ENCODE measurements at places on chromosomes 2 and 18.

- DNase-seq, result peak; percentile 75
Observed at GRCh38 chr2:108267101-108267500, 21.6 kb upstream of the SULT1C2 start.

- peak; percentile 94 for DNase-seq
Observed at GRCh38 chr2:239225871-239226561, 174.8 kb downstream of the HDAC4 start.

DNA sequence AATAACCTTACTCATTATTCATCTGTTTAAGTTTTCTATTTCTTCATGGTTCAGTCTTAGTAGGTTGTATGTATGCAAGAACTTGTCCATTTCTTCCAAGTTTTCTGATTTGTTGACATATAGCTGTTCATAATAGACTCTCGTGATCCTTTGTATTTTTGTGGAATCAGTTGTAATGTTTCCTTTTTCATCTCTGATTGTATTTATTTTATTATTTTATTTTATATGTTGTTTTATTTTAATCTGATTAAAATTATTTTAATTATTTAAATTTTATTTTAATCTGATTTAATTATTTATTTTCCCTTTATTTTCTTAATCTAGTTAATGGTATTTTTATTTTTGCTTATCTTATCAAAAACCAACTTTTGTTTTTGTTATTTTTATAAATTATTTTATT lies 43.5 kb upstream of the SLC9A2 start:
- DNase-seq, result no peak

DNA sequence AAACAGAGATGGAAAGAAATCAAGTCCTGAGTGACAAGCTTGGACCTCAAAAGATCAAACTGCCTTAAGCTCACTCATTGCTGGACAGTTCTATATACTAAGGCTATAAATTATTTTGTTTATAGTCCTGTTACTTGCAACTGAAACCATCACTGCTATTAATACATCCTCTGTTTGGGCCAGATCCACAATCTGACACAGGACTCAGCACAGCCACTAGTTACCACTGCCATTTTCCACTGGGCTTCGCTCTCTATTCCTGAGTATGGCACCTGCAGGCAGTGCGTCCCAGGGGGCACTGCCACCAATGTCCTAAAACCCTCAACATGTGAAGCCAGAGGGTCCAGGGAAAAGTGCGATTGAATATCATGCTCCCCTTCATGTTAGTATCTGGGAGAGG lies 52.3 kb downstream of the CYP26B1 start:
- no peak for DNase-seq

DNA sequence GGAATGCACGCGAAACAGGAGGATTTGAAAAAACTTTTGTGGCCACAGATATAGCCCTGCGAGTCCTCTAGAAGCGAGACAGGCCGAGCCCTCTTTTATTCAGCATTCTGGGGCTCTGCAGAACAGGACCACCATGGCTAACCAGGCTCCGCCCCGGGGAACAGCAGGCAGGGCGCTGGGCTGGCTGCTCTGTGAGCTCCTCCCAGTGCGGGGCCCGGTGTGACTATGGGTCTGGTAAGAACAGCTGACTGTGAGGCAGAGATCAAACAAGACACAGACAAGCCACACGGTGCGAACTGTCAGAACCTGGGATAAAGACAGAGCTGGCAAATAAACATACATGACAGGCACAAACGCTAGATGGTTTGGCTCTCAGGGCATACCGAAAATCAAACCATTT lies 15.5 kb downstream of the PXDN start:
- no peak for DNase-seq

GRCh38 chr2:181203412-181203811 lies 223.0 kb downstream of the UBE2E3 start:
- peak; percentile 95 for DNase-seq

- no peak for DNase-seq
Observed at GRCh38 chr2:216770717-216771116, 75.4 kb upstream of the IGFBP5 start.

GRCh38 chr2:41394541-41394940 lies 653.3 kb upstream of the PKDCC start:
- no peak for DNase-seq

DNA sequence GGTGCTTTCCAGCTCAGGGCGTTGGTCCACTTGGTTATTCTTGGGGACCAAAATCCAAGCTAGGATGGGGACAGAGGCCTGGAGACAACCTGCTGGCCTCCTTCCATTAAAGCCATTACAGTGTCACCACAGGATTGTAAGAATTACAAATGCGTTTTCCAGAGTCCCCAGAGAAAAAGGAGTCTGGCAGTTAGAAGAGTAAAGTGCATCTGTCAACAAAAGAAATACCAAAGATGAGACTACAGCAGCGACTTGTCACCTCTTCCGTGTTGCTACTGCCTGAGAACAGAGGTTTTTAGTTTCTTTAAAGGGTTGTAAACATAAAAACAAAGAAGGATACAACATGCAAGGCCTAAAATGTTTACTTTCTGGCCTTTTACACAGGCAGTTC lies 235.7 kb downstream of the AGAP1 start:
- DNase-seq, result no peak

- no peak for DNase-seq
Observed at GRCh38 chr2:154589514-154589913, 109.0 kb upstream of the KCNJ3 start.

DNA sequence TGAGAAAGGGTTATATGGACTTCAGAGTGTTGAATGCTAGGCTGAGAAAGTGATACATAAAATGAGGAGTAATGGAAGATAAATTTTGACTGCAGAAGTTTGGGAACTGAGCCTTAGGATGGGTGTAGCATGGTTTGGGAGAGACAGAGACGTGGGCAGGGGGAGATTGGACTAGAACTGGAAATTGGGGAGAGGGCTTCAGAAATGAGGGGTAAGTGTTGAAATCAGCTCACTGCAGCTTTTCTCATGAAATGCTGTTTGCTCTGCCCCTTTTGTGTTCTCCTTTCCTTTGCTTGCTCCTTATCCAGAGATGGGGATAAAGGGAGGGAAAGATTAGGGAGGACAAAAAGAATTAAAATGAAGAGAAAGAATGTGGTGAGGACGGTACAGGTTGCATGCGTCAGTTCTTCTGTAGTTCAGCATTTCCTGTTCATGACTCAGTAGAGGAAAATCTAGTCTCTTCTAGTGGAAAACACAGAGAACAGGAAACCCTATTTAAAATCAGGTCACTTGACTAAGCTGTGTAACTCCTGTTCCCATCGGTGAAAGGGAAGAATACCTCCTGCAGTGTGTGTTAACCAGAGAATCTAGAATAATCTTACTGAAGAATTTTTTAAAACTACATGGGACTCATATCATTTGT lies 105.6 kb downstream of the CRIM1 start:
- peak; percentile 95 for DNase-seq

- no peak for DNase-seq
Observed at GRCh38 chr2:27291865-27292264, 9.6 kb downstream of the TRIM54 start.

DNA sequence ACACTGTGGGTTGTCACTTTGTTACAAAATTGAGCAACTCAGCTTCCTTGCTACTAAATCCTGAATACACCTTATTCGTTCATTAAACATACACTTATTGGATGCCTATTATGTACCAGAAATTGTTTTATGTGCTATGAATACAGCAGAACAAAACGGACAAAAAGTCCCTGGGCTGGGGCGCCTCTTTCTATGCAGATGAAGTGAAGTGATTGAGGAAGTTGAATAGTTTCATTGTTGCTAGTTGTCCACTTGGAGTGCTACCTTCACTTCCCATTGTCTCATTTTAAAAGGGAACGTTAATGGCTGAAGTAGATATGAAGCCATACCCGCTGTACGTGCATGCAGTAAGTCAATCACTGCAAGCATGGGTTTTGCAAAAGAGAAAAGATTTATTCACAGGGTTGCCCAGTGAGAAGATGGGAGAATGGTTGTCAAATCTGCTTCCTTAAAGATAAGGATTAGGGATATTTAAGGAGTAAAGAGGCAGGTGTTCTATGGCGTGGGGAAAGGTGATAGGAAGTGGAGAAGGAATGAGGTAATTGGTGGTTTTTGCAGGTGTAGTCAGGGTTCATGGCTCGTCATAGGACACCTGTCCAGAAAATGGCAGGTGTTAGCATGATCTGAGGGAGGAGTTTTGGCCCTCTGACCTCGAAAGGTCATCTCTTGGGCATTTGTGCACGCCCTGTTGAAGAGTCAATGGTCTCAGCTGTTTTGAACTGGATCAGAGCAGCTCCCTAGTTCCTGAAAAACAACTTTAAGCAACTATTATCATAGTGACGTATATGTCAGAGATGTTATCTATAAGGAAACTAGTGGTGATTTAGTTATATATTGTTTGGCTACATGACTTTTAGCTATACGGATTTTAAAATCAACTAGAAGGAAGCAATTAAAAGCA lies 23.5 kb downstream of the TRPM8 start:
- no peak for DNase-seq

GRCh38 chr2:240201866-240202265 lies 61.4 kb upstream of the OTOS start:
- no peak for DNase-seq

DNA sequence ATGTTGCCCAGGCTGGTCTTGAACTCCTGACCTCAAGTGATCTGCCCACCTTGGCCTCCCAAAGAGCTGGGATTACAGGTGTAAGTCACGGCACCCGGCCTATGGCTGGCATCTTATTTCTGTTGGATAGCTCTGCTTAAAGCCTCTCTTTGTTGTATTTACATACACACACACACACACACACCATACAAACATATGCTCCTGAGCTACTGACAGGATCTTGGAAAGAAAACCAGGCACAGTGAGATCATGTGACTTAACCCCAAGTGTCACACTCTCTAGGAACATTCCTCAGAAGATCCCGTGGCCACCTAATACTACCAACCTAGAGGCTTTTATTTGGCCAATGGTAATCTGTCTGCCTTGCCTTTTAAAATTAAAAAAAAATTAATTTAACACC lies 85.1 kb upstream of the HAAO start:
- DNase-seq, result no peak

DNA sequence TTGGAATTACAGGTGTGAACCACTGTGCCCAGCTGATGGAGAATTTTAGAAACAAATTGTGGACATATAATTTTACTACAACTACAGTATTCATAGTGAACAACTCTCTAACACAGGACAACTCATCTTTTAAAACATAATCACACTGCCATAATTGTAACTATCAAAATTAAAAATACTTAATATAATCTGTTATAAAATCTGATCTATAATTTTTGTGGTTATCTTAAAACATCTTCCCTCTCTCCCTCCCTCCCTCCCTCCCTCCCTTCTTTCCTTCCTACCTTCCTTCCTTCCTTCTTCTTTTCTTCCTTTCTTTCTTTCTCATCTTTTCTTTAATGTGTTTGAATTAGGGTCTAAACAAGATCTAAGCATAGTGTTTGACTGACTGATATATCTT lies 577.7 kb downstream of the CNTNAP5 start:
- DNase-seq, result no peak

- DNase-seq, result no peak
Observed at GRCh38 chr2:56021136-56021474, 97.5 kb upstream of the EFEMP1 start.

GRCh38 chr18:49980896-49981295 lies 167.6 kb upstream of the ACAA2 start:
- DNase-seq, result no peak

DNA sequence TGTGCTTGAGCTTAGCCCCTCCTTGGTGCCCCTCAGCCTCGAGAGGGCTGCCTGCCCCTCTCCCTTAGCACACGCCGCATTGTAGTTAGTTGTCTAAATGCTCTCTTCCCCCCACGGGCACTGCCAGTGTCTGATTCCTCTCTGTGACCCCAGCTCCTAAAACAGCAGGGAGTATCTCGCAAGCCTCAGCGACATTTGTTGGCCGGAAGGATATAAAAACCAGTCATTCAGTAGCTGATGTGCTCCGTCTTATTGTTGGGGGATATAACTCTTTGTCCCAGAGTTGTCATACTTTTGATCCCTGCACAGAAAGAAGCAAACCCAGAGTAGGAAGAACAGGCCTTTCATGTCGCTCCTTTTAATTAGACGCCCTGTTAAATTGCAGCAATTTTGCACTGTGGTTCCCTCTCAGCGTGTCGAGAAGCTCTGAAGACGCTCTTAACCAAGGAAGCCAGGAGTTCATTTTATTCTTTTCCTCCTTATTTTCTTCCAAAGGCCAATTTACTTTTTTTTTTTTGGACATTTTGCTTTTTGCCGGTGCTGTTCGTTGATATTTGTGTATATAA lies 201.8 kb downstream of the KLHL29 start:
- DNase-seq, result no peak

DNA sequence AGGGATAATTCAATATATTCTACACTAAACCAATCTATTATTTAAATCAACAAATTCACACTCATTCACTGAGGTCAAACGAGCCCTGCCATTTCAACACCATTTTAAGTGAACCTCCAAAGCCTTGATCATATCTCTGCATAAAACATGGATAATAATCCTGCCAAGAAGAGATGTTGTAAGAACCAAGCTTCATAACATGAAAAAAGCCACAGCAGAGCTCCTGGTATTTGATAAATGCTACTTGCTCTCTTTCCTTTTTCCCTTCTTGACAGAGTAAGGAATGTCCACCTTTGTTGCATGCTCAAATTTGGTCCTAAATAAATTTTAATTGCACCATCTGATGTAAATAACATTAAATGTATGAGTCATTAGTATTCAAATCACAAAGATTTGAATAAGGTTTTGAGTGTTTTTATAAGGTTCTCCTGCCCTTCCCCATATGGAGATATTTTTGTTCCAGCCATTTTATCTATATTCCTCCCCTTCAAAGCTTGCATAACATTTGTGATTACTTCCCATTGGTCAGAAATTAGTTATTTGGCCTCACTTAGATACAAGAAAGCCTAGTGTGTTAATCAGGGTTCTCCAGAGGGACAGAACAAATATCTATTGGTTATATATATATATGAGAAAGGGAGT lies 318.8 kb downstream of the RND3 start:
- DNase-seq, result peak; percentile 53

DNA sequence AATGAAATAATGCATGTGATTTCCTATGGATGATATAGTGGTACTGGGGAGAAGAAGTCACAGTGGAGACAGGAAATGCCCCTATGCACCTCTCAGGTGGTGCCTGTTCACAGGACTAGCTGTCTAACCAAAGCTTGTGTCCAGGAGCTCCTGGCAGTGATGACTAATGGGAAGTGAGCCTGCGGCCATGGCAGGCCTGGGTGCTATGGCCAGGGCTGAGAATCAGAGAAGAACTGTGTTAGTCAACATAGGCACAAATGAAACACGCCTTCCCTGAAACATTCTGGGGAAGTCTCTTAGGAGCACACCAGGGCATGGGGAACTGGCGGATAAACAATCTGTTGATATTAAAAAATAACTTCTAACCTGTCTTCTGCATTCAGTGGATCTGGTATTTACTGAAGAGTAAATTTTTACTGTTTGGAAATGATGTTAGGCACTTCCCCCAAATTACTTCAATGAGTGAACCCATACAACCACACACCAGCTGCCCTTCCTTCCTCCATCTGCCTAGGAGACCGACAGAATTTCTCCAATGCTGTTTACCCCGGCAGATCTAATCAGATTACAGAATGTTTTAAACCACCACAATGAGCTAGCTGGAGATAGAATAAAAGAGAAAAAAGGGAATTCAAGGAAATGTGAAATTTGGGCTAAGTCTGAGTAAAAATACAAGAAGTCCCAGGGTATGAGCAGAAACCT lies 67.4 kb downstream of the MEP1B start:
- no peak for DNase-seq

GRCh38 chr2:207142461-207142860 lies 23.3 kb downstream of the KLF7 start:
- peak; percentile 50 for DNase-seq
